ENCODE measurements at places on chromosomes 6 and 20.
A peak's percentile ranks its signal among the peaks of the same experiment; 100 is the strongest.

DNA sequence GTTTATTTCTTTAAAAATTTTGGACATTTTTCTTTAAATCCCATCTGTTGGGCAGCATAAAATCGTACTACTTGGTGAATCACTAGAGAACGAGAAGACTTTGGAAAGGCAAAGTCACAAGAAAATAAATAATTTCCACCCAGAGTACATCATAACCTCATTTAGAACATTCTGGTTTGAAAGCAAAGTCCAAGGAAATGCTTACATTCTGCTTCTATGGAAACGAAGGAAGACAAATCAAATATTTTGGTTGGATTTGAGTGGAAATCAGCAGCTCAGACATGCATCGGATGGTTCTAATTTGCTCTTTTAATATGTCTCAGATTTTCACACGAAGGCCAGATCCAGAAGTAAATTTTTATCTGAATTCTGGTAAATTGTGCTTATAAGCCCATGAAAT, 60.7 kb upstream of the LTV1 start:
- DNase-seq: no peak

DNA sequence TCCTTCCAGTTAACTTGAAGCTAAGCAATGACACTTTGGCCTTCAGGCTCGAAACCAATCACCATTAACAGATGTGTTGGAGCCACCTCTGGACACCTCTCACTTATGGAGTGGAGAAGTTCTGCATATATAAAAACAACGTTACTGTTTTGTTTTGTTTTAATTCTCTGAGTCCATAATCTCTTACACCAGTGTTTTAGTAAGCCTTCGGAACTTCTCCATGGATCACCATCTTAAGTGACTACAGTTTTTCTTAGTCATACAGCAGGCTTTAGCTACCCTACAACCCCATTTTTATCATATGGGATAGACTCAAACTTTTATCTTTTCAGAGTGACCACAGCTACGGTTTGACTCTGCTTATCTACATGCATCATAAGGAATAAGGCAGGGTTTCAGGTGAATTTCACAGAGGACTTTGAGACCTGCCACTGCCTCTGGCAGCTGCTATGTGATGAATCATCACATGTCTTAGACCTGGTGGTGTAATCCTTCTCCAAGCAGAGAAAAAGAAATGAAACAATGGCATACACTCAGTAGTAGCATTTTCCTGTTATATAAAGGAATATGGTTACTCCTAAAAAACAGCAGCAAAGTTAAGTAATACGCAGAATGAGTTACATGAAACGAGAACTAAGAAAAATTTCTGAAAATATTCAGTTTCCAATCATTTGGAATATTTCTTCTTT, 5.5 kb upstream of the HDDC2 start:
- peak; percentile 31 for DNase-seq

DNA sequence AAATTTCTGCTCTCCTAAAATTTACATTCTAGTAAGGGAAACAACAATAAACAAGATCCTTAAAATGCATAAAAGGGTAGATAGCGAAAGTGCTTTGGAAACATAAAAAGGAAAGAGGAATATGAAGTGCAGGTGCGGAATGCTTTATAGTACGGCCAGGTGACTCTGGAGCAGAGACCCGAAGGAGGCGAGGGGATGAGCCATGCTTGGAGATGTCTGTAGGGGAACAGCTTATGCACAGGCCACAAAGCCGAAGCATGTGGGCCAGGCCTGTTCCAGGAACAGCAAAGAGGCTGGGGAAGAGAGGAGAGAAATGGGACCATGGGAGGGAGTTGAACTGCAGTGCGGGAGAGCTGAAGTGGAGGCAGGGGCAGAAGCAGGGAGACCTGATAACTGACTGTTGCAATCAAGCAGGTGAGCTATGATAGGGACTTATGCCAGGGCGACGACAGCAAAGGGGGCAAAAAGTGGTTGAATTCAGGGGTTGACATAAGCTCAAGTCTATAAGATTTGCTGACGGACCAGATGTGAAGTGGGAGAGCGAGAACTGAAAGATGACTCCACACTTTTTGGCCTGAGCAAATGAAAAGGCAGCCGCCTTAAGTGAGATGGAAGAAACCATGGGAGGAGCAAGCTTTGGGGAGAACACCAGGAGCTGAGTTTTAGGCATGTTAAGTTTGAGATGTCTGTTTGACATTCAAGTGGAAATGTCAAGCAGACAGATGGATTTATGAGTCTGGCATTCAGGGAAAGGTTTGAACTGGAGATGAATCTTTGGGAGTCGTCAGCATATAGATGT, 83.1 kb downstream of the CNBD2 start:
- no peak for DNase-seq

GRCh38 chr6:158560836-158561320, 987 bp downstream of the TMEM181 start:
- no peak for DNase-seq

DNA sequence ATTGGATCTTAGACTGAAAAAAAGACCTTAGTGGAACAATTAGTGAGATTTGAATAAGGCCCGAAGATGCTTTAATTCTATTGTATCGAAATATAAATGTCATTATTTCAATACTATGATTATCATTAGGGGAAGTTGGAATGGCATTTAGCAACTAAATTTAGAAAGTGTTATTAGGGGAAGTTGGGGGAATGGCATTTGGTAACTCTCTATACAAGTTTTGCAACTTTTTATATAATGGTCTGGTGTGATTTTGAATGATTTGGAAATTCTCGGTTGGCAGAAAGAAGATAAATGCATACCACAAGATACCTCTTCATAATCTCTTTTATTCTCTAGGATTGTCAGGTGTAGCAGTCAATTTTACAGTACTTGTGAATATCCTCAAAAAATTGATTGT, 49.2 kb downstream of the RNF144B start:
- DNase-seq: no peak

DNA sequence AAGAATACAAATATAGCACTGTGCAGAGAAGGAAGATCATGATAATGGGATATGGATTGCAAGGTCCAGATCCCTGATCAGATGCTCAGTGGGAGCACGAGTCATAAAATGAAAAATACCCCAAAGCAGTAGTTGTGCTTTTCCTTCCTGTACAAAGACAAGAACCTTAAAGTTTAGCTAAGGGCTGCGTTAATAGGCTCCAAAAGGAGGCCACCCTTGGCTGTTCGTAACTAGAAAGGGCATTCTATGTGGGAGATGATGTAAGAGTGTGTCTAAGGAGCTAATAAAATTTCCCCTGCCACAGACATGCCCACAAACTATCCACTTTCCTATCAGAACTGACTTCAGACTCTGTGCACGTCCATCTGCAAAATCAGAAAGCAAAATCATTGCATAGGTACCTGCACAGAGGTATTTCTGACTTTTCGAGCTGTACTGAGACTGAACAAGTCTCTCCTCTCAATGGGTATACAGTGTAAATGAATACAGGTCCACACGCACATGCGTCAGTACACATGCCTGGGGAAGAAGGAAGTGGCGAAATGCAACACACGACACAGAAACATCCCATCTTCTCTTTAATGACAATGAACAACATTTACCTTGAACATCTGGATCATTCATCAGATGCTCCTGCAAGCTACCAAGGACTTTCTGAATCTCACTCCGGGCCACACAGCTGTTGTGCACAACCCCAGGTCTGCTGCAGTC, 16.9 kb upstream of the ANKRD60 start:
- DNase-seq: no peak

- no peak for DNase-seq
These were observed 302.9 kb upstream of the SYNCRIP start for GRCh38 chr6:85945459-85946185.

DNA sequence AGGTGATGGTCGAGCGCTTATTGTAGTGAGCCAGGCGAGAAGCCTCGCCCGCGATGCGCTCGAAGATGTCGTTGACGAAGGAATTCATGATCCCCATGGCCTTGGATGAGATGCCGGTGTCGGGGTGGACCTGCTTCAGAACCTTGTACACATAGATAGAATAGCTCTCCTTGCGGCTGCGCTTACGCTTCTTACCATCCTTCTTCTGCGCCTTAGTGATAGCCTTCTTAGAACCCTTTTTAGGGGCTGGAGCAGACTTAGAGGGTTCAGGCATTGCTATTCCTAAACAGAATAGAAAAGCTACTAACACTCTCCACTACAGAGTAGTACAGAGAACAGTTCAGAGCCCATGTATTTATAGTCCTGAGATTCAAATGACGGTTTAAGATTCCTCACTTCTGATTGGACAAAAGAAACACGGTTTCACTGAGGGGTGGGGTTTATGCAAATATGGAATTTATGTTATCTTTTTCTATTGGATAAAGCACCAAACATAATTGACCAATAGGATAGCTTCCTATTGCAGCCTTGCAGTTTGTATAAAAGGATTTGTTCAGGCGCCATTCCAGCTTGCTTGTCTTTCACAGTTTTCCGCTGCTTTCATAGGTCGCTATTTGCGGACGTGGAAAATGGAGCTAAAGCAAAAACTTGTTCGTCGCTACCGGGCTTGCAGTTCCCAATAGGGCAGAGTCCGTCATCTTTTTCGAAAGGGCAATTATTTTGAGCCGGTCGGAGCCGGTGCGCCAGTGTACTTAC, 43.7 kb upstream of the HFE start:
- DNase-seq: peak; percentile 93

DNA sequence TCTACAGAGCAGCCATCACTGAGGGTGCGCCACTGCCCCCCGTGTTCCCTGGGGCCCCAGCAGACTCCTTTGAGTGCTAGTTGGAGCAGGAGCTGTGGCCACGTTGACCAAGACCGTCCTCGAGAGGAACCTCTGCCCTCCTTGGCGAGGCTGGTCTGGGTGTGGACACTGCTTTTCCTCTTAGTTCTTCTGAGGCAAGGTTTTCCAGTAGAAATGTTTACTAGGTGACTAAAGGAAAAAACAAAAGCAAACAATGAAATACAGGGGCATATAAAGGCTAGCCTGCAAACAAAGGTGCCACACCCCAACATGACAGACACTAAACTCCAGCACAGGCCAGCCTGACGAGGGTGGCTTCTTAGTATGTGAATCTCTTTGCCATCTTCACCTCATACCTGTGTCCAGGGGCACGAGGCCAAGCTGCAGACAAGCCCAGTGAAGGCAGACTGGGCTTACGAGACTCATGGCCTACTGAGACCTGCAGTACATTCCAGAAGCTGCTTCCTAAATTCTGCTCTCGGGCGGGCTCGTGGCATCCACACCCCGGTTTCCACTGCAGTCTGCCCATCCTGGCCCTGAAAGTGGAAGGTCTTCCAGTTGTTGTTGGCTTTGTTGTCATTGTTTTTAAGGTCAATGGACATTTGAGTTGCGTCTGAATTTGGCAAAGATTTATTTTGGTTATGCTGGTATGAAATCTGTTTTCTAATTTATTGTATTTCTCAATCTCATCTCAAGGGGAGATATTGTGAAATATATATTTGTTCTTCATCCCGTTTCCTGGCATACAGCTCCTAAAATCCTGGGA, 39.2 kb downstream of the FAM50B start:
- no peak for DNase-seq

GRCh38 chr6:34159844-34160243, 14.0 kb upstream of the GRM4 start:
- no peak for DNase-seq

DNA sequence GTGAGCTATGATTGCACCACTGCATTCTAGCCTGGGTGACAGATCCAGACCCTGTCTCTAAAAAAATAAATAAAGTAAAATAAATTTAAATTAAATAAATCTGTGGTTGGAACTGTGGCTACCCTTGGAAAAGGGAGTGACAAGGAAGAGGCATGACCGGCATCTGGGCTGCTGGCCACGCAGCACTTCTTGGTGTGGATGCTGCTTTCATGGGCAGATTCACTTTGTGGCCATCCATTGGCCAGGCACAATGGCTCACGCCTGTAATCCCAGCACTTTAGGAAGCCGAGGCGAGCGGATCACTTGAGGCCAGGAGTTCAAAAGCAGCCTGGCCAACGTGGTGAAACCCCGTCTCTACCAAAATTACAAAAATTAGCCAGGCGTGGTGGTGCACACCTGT, 16.1 kb downstream of the EBF4 start:
- DNase-seq: no peak

- DNase-seq: no peak
These were observed 953.7 kb downstream of the TFAP2A start for GRCh38 chr6:9461188-9461587.

- DNase-seq: no peak
These were observed 13.9 kb downstream of the SRC start for GRCh38 chr20:37359836-37360235.

GRCh38 chr6:97726378-97726777, 443.4 kb upstream of the MMS22L start:
- no peak for DNase-seq

DNA sequence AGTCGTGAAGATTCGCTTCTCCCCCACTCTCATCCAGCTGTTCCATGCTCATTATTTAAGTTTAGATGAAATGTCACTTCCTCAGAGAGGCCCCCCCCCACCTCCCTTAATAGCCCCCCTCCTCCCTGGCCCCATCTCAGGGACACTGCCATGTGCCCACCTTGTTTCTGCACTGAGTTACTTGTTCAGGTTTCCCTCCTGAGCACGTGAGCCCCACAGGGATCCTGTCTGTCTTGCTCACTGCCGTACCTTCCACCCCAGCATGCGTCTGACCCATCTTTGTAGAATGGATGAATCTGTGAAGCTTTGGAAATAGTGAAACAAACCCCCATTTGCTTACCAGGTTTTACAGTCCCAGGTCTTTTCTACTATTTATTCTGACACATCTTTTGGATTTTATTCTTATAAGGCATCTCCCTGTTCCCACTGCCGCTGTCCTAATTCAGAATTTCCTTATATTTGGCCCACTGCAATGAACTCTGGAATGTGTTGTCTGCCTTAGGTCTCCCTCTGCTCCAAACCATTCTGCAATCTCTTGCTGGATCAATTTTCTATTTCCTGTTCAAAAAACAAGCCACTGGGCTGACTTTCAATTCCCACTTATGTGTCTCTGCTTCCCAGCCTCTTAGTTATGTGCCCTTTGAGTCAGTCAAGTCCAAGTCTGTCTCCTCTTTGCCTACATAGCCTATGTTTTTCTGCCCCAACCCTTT, 136.5 kb upstream of the ECI2 start:
- DNase-seq: no peak

- DNase-seq: peak; percentile 49
These were observed 317.1 kb downstream of the ESR1 start for GRCh38 chr6:152124429-152125074.

DNA sequence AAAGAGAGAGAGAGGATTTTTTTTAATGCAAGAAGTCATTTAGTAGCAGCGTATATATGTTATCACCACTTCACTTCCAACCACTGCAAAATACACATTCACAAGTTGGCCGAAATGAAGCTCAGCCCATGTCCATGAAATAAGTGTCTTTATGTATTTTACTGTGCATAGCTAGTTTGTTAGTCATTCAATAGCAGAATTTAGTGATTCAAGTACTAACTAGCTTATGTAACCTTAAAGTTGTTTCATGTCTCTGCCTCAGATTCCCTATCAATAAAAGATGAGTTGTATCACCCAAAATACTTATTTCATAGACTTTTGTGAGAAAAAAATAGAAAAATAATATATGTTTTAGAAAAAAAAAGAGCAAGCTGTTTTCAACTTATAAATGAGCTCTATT, 153.7 kb upstream of the PRDM1 start:
- no peak for DNase-seq
